Activated naive CD4-positive, alpha-beta T cell treated with anti-CD3 and anti-CD28 coated beads, Interleukin-2, amount 50 U/mL, for 16 hours (primary cell): ENCODE measurements at places on chromosomes 4 and X.

- no peak for DNase-seq
These were observed 856.3 kb upstream of the NDST4 start for GRCh38 chr4:115969756-115970155.

GRCh38 chr4:26424838-26425237 lies 65.4 kb downstream of the CCKAR start:
- no peak for DNase-seq

DNA sequence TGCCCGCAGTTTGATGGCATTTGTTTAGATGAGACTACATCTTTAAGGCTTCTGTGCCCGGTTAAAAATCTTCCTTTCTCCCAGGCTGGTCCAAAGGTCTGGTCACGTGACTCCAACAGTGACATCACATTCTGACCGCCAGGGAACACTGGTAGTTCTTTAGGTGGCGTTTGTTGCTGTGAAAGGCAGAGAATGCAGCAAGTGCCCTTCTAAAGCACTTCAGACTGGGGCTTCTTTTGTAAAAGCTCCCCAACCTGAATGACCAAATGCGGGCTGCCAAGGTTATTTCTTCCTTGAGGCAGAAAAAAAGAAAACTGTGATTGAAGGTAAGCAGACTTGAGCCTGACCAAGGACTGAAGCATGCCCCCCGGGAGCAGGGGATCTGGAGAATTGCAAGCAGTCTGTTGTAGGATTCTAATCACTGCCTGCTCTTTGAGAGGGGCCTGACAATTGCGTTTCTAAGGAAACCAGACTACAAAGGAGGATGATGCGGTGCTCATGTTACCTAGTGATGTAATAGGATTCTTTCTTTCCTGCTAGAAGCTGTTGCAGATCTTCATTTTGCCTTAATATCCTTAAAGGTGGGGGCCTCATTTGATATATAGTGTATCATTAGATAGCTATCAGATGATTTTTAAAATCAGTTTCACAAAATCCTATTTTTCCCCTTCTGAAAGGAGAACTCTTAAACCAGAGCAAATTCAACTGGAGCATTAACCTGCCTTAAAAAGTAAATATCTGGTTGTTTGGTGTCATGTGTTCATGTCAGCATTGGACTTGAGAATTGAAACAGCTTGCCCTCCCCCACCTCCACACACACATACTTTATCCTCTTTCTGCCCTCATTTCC lies 133.1 kb downstream of the AKAP4 start:
- no peak for DNase-seq

DNA sequence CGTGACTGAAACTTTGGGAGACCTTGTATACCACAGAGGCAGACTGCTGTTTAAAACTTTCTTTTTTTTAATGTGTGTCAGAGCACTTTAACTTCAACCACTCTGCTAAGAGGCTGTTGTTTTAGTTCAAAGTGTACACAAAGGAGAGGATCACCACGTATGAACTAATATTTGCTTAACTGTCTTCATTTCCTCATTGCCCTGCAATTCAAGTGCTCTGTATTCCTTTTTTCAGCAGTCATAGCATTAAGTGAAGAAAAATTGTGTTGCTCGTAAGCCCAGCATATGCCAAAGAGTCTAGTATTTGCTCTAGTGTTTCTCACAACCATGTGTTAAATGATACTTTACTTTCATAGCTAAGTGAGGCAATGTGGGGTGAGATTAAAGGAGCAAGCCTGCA lies 63.0 kb upstream of the HHIP start:
- DNase-seq, result no peak

DNA sequence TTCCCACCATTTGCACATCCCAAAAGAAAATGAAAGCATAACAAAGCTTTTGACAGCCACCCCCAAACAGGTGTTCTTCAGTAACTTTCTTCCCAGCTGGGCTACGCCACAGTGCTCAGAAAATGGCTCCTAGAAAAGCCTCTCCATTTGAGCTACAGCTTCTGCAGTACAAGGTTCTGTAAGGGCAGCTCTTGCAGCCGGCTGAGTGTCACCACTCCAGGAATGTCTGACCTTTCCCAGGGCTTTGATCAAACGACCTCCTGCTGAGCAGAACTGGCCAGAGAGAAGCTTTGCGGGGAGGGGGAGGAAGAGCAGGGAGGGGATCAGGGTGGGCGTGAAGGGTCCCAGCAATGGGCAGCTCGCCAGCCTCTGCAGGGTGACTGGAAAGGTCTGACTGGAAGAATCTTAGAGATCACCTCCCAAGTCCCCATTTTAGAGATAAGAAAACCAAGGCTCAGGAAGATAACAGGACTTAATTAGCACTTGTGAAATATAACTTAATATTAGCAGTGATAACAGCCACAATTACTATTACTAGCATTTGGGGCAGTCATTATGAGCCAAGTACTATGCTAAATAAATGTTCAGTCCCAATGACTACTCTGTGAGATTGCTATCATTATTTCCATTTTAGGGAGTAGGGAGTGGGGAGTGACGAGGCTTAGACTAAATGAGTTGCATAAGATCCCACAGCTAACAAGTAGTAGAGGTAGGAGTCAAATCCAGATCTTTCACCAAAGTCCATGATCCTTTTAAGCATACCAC lies 51.1 kb downstream of the LEF1 start:
- DNase-seq, result no peak

DNA sequence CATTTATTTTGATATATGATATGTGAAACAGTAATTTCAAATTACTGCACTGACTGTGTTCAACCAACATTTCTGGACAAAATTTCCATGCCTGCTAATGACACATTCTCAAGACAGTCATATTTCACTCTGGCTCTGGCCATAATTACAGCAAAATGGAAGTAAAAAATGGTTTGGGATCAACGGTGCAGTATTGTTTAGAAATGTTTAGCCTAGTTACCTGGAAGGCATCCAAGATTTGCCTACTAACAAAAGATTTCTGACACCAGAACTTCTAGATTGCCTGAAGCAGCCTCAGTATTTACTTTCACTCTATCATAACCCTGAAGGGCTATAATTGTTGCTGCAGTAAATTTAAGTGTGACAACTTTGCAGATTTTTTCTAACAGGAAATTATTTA lies 416.3 kb downstream of the PCDH10 start:
- DNase-seq, result no peak

GRCh38 chr4:15551740-15552446 lies 82.2 kb downstream of the CC2D2A start:
- DNase-seq, result no peak

DNA sequence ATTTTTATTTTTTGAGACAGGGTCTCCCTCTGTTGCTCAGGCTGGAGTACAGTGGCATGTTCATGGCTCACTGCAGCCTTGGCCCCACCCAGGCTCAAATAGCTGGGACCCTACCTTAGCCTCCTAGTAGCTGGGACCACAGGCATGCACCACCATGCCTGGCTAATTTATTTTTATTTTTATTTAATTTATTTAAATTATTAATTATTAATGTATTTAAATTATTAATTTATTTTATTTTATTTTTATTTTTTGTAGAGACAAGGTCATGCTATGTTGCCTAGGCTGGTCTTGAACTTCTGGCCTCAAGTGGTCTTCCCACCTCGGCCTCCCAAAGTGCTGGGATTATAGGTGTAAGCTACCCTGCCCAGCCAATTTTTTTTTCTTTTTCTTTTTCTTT lies 69.3 kb downstream of the EGF start:
- DNase-seq, result no peak

- no peak for DNase-seq
These were observed 31.5 kb downstream of the CASP3 start for GRCh38 chr4:184617600-184618196.

DNA sequence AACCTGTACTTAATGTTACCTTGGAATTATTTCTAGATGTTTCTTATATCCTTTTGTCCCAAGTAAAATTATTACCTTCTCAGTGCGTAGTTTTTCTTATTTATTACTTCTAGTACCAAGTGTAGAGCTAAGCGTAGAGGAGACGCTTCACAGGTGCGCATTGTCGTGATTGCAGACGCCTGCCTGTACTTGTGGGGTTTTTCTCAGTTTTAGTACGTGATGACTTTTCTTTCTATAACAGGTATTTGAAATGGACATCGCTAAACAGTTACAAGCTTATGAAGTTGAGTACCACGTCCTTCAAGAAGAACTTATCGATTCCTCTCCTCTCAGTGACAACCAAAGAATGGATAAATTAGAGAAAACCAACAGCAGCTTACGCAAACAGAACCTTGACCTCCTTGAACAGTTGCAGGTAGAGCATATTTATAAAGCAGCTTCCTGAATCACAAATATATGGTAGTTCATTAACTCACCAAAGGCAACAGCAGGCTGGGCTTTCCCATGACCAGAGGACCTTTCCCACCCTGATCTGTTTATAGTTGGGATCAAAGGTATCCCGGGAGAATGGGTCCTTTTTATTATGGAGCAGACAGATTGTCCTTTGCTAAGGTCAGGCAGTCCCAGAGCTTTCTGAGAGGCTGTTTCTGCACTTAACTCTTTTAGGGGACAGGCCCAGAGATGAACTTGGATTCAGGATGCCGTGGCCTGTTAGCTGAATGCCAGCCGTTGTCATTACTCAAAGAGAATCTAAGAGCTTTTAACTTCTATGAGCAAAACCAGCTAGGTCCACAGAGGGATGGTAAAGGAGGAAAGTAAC lies 172.9 kb downstream of the PTTG2 start:
- no peak for DNase-seq

DNA sequence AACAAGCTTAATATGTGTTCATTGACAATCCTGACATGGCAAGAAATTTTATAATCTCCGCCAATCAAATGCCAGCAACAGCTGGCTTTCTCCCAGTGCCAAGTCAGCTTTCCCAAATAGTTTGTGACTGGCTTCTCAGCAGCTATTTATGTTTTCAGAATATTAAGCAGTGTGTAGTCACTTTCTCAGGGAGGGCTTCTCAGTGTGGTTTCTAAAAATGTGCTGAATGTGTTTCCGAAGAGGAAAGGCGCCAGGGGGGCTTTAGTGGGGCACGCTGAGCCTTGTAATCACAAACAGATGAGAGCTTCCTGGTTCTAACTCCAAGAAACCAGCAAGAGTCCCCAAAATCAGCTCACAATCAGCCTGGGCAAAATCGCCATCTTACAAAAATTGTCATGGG lies 258.7 kb upstream of the CPEB2 start:
- DNase-seq, result no peak

DNA sequence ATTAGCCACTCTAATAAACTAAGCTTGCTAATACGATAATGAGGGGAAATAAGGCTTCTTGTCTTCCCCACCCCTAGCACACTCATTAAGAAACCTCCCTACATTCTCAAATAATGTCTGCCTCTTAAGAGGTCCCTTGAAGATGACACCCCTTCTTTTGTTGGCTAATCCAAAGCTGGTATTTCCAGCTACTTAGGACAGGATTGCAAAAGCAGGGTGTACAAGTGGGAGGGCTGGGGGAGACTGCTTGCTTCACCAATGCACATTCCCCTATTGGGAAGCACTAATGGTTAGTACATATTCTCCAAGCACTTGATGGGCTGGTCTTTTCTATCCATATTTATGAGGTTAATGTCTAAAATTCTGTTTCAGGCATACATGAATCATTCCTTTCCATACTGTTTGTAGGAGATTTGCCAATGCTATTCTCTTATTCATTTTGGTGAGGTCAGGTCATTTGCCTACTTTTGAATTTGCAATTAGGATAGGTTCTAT lies 16.8 kb upstream of the TIMM8A start:
- DNase-seq, result no peak

DNA sequence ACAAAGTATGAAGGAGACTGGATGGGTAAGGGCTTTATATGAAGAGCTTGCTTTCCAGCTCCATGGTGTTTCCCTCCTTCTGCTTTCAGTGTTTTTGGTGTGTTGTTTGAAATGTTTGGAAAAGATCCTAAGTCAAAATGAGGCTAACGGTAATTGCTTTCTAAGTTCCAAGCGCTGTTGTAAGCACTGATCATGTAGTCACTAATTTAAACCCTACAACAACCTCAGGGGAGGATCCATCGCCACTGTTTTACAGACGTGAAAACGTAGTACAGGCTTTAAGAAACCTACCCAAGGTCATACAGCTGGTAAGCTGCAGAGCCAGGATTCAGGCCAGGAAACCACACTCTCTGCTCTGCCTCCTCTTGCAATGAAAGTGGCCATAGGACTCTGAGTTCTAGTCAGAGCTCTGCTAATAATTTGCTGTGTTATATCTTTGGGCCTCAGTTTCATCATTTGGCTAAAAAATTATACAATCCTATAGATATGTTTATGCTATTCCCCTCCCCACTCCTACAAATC lies 102.9 kb upstream of the PGRMC2 start:
- DNase-seq, result no peak

GRCh38 chr4:174241162-174241561 lies 42.3 kb downstream of the FBXO8 start:
- DNase-seq, result no peak

DNA sequence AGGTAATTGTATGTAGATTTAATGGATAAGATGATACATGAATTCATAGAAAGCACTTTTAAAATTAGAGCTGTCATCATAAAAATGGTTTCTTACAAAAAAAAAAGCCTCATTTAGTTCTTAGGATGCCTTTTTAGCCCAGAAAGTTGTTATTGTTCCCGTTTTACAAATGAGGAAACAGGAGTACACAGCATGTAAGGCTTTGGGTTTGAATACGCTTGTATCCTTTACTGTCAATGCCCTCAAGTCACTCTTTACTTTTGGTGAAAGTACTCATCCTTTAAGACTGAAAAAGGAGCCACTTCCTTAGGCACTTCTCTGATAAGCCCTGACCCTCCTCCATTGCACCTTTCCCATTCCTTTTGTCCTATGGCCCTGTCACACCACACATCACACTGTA lies 4.9 kb downstream of the EREG start:
- no peak for DNase-seq

DNA sequence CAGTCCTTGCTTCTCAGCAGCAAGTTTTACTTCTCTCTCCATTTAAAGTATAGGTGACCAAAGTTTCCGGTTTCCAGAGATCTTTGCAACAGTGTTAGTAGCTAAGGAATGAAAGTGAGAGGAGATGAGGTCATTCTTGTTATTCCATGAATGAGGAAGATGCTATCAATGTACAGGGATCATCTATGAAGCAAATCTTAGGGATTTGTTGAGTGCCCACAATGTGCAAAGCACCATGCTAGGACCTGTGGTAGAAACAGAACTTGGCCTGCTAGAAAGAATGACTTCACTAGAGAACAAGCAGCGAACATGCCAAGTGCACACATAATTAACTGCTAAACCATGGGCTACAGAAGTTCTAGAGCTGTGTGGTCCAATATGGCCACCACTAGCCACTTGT lies 112.5 kb downstream of the MID1 start:
- no peak for DNase-seq

GRCh38 chr4:91471280-91471679 lies 832.5 kb upstream of the GRID2 start:
- DNase-seq, result no peak

GRCh38 chr4:164177753-164178152 lies 576.2 kb upstream of the SMIM31 start:
- no peak for DNase-seq
